ENCODE measurements at places on chromosomes 12 and 14.

DNA sequence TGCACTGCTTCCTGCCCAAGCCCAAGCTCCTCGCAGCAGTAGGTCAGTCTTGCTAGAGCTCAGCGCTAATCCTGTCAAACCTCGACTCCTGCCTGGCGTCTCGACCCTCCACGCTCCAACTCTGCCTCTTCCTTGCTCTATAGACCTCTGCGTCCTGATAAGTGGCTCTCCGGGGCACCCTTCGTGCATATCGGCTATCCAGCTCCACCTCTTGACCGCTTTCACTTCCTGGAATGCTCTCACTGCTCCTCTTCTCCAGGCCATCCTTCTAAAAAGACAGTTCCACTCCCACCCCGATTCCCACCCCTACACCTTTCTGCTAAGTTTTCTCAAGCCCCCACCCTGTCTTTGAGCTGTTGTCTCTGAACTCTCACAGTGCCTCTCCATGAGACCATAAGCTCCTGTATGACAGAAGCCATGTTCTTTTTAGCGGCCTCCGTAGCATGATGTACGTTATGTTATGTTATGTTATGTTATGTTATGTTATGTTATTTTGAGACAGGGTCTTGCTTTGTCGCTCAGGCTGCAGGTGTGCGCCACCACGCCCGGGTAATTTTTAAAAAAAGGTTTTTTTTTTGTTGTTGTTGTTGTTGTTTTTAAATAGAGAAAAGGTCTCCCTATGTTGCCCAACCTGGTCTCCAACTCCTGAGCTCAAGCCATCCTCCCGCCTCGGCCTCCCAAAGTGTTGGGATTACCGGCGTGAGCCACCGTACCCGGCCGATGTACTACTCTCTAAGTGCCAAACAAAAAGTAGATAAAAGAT, 601 bp downstream of the COX14 start:
- no peak for DNase-seq

GRCh38 chr12:10119066-10119465, 10.9 kb downstream of the CLEC7A start:
- DNase-seq, result no peak

GRCh38 chr12:110431957-110432587, 18.1 kb downstream of the ARPC3 start:
- DNase-seq, result no peak

DNA sequence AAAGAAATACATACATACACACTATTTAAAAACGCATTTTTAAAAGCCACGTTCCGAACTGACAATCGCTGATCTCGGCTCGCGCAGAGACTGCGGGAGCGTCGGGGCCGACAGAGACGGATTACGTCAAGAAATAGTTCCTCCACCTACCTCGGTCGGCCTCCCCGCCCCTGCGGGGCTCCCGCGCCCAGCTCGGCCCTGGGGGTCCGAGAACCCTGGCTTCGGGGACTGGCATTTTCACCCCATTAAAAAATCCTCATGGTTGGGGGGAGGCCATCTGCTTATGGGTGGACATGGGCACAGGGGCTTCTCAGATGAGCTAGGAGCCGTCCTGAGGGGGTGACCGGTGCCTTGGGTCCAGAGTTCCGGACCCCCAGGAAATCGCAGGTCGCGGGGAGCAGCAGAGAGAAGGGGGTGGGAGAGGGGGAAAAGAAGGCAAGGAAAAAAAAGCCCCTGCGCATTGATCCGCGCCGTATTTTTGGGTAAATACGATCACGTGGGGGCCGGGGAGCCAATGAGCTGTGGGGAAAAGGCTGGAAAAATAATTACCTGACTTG, 324 bp upstream of the HOXC9 start:
- no peak for DNase-seq

GRCh38 chr12:89211456-89211855, 140.8 kb downstream of the DUSP6 start:
- DNase-seq, result no peak

- DNase-seq, result no peak
Observed at GRCh38 chr12:47850153-47851084, 30.7 kb upstream of the HDAC7 start.

DNA sequence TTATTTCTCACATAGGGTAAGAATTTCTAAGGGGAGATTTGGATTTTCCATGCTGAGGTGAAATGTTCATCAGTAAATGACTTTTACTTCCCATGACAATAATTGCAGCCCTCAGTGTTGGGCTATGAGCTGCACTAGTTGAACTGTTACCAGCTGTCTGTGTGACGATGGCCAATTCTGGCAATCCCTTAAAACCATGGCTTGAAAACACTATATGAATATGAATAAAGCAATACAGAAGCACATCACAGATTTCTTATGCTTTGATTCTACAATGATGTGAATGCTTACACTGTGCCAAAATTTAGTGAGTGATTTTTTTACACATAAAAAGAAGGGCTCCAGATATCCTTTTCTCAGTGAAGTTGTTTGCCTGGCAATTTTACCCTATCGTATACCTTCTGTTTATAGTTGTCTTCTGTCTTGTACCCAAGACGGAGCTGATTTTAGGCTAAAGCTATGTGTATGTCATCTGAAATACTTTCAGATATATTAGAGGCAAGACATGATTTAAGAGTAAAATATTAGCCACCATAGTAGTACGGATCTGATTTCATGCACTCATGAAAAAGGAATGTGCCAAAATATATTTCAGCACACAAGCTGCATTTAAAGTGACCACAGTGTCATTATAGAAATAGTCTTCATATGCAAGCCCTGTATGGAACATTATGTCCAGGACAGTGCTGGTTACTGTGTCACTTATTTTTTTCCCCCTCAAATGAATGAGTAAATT, 52.0 kb downstream of the SLC38A4 start:
- no peak for DNase-seq

DNA sequence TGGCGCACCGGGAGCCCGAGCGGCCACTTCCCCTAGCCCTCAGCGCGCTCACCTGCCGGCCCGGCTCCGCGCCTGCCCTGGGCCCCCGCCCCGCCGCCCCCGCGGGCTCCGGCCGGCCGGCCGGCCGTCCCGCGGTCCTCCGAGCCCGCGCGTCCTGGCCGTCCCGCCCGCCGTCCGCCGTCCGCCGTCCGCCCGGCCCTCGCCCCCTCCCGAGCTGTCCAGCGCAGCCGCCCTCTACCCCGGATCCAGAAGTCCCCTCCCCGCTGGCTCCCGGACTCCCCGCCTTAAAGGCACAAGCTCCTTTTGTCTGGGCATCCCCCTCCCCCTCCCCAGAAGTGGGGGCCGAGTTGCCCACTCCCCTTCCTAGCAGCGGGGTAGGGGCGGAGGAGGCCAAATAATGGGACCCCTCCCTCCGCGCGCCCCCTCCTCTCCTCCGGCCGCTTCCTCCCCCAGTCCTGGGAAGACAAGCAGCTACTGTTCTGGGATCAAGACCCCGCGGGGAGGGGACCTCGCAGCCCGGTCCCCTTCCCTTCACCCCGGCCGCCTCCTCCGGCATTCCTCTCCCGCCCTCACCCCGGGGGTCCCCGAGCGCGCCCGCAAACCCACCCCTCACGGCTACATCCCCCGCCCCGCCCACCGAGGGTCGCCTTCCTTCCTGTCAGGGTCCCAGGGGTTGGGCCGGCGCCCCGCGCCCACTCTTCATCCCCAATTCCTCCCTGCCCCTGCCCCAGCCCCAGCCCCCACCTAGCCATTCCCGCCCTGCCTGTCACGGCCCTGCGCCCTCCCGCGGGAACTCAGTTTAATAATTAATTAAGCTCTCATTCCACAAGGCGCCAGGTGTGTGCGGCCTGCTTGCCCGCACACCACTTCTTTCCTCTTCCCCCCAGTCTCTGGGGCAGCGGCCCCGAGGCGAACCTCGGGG, at the start of gene ADCY6:
Gene ADCY6, minus strand, starts transcription at position 236 of the 922 bp plus-strand sequence. CDS start 5,655 bp downstream, outside the sequence.
- DNase-seq, result no peak

DNA sequence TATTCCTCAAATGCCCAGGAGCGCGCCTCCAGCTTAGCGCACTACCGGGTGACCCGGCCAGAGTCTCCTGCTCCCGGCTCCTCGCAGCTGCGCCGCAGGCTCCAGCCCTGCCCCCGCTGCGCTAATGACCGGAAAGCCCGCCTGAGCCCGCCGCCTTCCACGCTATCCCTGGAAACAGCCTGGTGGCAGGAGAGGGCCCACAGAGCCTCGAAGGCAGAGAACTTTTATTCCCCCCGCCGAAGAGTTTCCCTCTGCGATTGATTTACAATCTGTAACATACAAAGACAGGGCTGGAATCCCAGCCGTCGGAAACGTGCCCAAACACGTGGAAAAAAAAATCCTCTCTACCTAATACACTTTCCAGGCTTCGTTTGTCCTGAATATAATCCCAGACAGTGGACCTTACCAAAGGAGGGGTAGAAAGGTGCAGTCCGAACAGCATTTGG, 1.5 kb downstream of the COL2A1 start:
- no peak for DNase-seq

DNA sequence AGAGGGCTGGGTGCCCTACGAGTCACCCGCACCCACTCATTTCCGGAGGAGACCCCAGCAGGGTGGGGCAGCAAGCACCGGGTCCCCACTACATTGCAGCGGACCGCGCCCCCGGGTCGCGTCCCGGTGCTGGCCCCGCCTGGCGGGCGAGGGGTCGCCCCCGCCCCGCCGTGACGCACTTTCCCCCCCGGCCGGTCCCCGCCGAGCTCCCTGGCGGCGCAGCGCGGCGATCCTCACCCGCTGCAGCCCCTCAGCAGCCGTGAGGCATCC, 106.1 kb downstream of the PRICKLE1 start:
- DNase-seq, result no peak

- DNase-seq, result no peak
Observed at GRCh38 chr12:96302687-96303310, 97.4 kb downstream of the CDK17 start.

DNA sequence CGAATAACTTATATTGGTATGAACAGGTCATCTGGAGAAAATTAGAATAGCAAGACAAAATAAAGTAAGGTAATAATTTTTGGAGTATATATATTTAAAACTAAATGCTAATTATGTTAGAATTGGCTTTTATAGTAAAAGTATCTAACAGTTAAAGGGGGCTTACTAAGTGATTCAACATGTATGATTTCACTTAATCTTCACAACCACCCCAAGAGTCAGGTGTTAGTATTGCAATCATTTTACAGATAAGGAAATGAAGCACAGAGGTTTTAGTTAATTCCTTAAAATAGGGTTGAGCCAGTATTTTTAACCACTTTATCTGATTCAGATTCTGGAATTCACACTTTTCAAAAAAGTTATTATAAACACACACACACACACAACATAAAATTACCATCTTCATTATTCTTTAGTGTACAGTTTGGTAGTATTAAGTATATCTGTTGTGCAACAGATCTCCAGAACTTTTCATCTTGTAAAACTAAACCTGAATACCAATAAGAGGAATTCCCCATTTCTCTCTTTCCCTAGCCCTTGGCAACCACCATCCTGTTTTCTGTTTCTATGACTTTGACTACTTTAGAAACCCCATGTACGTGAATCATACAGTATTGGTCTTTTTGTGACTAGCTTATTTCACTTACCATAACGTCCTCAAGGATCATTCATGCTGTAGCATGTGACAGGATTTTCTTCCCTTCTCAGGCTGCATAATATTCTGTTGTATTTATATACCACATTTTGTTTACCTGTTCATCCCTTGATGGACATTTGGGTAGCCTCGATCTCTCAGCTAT, 12.5 kb downstream of the A2M start:
- no peak for DNase-seq

GRCh38 chr14:96351986-96352385, 11.2 kb downstream of the ATG2B start:
- no peak for DNase-seq

- DNase-seq, result no peak
Observed at GRCh38 chr12:109678719-109679118, 34.9 kb upstream of the FAM222A start.

GRCh38 chr14:102220031-102220430, 80.3 kb downstream of the WDR20 start:
- DNase-seq, result no peak

DNA sequence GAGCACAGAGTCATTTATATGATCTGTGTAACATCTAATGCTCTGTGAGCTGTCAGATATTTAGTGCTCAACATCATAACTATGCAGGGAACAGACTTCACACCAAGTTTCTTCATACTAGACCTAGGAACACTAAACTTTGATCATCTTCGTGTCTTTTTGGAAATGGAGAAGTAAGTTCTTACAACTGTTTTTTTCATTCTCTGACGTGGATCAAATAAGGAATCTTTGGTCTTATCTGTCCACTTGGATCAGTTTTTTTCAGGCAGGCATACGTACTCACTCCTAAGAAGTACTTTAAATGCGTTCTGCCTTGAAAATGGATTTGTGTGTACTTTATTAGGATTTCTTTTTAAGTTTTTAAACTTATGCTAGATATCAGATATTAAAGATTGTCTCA, 191.0 kb downstream of the FBXL14 start:
- DNase-seq, result no peak

DNA sequence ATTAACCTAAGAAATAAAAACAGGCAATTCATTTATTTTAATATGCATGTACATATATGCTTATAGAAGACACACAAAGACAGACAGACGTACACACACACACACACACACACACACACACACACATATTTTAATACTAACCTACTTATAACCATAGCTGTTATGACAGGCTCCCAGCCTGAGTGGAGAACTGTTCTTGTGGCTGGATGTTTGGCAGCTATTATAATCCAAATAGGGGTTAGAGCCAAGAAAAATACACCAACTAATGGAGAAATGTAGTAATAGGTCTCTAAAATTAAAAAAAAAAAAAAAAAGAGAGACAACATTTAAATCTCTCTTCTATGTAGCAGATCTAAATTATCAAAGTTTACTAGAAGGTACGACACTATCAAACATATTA, 91.8 kb downstream of the SLC41A2 start:
- no peak for DNase-seq

GRCh38 chr12:58067610-58068387, 126.4 kb downstream of the ATP23 start:
- DNase-seq, result no peak

DNA sequence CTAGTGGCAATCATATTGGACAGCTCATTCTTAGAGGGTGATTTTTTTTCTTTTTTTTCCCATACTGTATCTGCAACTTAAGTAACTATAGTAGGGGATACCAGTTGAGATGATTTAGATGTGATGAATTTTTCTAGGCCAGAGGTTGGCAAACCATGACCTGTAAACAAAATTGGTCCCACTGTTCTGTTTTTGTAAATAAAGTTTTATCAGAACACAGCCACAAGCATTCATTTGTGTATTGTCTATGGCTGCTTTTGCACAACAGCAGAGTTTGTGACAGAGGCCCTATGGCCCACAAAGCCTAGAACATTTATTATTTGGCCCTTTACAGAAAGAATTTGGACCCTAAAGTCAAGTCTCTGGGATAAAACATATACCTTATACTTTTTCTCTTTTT, 11.4 kb downstream of the ARF6 start:
- no peak for DNase-seq

DNA sequence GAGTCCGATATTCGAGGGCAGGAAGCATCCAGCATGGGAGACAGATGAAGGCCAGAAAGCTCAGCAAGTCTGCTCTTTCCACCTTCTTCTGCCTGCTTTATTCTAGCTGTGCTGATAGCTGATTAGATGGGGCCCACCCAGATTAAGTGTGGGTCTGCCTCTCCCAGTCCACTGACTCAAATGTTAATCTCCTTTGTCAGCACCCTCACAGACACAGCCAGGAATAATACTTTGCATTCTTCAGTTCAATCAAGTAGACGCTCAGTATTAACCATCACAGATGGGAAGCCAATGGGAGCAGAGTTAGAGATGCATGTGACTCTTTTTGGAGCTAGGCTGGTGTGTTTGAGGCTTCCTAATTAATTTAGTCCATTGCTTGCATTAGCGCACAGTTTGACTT, 17.0 kb downstream of the C12orf75 start:
- no peak for DNase-seq

All from stimulated activated CD4-positive, alpha-beta T cell treated with anti-CD3 and anti-CD28 coated beads, Interleukin-15, amount 100 ng/mL, for 48 hours (primary cell).